Type B pancreatic cell (in vitro differentiated cells): ENCODE measurements at places on chromosomes 16 and 17. TPM values are rescaled to one million over a fixed set of nuclear protein-coding genes. Genes with fewer than 3 reads are reported as not detected.

Gene TPPP3
- 39.3 and 44.5 TPM in 2 replicates for total RNA-seq

Gene HEATR9
- total RNA-seq, result not detected in 2 replicates

Gene SOCS7
- total RNA-seq, result 25.8 and 33.0 TPM in 2 replicates

Gene XYLT1
- total RNA-seq, result 14.3 and 14.9 TPM in 2 replicates

- no peak for DNase-seq
Observed at GRCh38 chr17:77925831-77926543, 32.5 kb upstream of the TNRC6C start.

DNA sequence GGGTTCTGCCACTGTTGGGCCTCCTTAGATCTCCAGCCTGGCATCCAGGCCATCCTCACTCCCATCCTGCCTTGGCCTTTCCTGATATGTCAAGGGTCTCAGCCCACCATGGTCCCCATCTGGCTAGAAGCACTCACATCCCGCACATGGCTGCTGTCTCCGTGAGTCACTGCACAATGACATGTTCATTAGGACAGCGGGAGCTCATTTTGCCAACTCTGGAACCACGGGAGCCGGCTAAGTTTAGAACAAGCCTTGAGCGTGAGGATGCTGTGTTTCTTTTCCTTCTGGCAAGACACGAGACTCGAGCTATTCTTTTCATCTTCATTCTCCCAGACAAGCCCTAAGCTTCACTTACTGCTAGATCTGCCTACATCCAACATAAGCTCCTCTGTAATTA is 65.7 kb upstream of the KSR1 start:
- no peak for DNase-seq

DNA sequence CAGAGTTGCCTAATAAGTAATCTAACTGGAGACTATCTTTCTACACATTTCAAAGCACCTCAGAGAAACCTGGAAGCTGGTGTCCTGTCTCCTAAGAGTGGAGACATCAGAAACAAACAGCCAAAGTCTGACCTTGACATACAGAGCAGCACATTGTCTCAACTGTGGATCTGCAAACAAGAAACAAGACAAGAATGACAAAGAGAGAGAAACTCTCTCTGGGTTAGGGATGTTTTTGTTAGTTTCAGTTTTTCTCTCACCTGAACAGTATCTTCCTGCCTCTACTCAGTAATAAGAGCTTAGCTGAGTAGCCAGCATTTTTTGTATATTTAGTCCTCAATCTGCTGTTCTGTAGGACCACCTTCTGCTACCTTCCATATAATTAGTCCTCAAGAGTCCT is 8.9 kb downstream of the ZNF597 start:
- no peak for DNase-seq

- DNase-seq, result no peak
Observed at GRCh38 chr16:25037221-25037620, 22.1 kb upstream of the ARHGAP17 start.

GRCh38 chr17:47862621-47863440 is 11.9 kb upstream of the SP6 start:
- no peak for DNase-seq

DNA sequence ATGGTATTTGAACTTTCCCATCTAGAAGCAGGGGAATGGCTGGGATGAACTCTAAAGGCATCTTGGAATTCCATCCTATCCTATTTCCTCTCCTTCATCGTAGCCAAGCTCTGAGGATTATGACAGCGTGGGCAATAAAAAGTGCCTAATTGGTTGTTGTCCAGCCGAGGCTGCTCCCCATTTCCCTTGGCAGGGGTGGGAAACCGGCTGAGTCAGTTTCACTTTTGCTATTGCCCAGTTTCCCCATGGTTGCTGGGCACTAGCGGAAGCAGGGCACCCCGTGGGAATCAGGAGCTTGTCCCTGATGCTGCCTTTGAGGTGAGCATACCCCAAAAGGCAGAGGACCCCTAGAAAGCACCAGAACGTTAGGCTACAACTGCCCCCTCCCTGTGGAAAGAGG is 13.8 kb upstream of the SP2 start:
- no peak for DNase-seq

DNA sequence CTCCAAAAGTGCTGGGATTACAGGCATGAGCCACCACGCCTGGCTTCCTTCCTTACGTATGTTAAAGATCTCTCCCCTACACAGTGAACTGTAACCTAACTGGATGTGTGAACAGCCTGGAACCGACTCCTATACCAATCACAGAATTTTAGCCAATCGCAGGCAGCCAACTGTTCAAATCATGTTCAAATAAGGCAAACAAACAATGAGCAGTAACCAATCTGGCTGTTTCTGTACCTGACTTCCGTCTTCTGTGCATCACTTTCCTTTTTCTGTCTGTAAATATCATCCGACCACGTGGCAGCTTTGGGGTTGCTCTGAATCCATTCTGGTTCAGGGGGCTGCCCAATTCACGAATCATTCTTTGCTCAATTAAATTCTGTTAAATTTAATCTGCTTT is 27.5 kb downstream of the TEKT5 start:
- DNase-seq, result no peak

- DNase-seq, result no peak
Observed at GRCh38 chr16:87742781-87743490, 22.9 kb downstream of the KLHDC4 start.

DNA sequence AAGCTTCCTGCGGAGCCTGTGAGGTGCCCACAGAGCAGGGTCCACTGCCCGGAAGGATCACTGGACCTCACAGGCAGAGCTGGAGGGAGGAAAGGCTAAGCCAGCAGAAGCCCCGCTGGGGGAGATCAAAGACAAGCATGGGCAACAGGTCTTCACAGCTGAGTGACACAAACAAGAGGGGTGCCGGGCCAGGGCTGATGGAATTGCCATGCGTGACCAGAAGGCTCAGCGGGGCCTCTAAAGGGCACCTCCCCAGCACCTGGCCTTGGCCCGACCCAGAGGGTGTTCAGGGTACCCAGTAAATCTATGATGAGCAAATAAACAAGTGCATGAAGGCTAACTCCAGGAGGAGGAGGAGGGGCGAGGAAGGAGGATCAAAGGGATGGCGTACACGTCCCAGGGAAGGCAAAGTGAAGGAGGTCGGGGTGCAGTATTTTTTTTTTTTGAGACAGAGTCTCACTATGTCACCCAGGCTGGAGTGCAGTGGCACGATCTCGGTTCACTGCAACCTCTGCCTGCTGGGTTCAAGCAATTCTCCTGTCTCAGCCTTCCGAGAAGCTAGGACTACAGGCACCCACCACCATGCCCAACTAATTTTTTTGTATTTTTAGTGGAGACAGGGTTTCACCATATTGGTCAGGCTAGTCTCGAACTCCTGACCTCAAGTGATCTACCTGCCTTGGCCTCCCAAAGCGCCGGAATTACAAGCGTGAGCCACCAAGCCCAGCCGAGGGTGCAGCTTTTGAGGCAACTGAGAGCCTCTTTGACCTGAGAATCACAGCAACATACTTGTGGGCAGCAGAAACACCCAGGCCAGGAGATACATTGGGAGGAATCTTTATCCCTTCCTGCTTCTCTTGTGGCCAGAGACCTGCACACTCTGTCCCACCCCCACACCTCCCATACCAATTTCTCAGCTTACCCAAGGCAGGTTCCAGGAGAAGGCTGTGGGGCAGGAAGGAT is 16.1 kb upstream of the EXOC7 start:
- no peak for DNase-seq

GRCh38 chr17:58084317-58084981 is 1.2 kb downstream of the DYNLL2 start:
- peak; percentile 65 for DNase-seq

GRCh38 chr17:63086483-63087185 is 120.6 kb downstream of the TANC2 start:
- DNase-seq, result no peak

DNA sequence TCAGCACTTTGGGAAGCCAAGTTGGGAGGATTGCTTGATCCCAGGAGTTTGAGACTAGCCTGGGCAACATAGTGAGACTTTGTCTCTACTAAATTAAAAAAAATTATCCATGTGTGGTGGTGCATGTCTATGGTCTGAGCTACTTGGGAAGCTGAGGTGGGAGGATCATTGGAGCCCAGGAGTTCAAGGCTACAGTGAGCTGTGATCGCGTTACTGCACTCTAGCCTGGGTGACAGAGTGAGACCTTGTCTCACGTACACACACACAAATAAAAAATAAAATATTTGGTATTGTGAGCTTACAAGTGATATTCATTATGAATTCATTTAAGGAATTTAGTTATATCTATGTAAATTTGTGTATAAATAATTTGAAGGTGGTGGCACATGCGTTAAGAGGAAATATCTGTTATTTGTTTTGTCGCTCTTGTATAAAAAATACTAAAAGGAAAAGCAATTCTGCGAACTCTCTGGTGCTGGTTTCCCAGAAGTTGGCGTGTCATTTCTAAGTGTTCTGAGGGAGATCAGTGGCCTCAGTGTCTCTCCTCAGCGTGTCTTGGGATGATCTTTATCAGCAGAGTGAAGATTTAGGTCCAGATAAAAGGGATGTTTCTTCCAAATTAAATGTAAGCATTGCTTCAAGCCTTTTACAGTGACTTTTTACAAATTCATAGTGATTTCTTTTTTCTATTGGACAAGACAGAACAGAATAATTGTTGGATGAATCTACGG is 187.6 kb downstream of the FTO start:
- no peak for DNase-seq

DNA sequence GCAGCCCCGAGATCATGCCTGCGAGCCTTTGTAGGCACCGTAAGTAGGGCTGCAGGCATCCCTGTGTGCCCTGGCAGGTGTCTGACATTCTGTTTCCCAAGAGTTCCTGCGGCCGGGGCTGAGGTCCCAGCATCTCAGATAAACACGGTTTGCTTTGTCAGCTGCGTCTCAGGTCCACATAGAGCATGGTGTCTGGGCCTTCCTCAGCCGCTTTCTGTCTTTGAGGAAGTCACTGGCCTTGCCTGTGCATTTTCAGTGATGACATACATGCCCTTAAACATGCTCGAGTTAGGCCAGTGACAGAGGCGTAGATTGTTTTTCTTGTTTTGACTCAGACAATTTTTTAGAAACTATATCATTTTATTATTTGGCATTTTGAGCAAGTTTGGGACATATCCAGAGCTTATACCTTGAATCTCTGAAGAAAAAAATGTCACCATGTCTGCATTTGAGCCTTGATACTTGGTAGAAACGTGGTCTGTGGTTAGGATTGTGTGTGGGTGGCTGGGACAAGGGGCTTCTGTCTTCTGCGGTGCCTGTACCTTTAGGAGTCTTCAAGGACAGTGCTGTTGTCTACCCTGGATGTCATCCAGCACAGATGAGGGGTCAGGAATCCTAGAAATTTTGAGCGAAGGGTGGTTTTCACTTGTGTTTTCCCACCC is 105.8 kb downstream of the SNX29 start:
- DNase-seq, result no peak
